ENCODE measurements at places on chromosomes 7 and 10.

- DNase-seq = peak; percentile 50
Measured at GRCh38 chr7:27224983-27225934, 17.3 kb upstream of the EVX1 start.

DNA sequence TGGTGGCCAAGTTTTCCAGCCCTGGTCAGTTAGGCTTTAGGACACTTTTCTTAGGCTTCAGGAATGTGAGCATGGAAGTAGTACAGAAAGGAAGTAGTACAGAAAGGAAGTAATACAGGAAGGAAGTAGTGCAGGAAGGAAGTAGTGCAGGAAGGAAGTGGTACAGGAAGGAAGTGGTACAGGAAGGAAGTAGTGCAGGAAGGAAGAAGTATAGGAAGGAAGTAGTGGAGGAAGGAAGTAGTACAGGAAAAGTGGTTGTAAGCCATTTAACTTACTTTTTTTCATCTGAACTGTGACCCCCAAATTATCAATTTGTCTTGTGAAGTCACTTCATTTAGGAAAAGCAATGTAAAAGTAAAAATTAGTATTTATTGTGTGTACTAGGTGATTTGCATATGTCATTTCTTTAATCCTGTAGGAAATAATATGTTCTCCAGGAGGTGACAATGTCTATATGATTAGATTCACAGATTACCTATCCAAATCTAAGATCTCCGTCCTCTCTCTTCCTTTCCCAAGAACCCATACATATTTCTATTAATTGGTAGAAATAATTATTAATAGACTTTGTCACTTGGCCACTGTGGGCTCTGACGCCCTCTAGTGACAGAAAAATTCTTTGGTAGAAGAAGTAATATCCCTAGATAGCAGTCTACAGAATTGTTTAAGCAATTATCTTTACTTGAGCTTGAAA is 3.9 kb upstream of the FAS start:
- DNase-seq = peak; percentile 15

DNA sequence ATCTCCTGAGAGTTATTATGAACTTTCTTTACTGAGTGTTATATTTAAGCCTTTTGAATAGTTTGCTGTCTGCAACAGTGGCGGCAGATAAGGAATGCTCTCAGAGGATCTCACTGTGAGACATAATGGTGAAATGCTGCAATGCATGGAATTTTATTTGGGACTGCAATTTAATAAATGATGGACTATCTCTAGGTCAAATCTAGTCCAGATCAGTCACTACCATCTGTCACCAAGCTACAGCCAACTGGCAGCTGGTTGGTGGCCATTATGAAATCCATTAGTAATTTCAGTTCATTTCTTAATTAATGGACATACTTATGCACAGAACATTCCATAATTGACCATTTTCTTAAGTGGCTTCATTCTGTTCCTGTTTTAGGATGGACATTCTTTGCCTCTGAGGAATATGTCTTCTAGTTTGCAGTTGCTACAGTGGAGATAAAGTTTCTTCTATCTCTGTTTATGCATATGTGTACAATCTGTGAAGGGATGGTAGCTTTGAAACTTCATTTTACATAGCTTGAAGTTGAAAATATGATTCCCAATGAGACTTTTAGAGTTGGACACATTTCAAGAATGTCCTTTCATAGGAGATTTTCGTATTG is 586.6 kb downstream of the SUGCT start:
- DNase-seq = no peak

DNA sequence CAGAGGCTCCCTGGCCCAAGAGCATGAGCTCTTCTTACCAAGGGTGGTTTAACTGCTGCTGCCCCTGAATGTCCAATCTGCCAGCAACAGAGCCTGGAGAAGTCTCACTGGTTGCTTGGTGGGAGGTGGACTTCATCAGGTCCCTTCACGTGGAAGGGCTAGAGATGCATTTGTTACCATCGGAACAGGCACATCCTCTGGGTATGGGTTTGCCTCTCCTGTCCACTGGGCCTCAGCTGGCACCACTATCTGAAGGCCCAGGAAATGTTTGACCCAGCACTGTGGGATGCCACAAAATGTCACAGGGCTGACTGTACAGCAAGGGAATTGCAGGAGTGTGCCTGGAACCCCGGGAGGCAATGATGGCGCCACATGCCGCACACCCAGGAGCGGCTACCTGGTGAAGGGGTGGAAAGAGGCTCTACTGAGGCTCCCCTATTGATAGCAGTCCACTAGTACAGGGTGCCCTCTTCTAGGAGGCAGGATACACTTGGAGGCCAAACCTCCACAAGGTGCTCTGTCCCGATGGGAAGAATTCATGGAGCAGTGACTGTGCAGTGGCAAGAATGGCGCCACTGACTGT is 603.1 kb upstream of the MGMT start:
- no peak for DNase-seq

DNA sequence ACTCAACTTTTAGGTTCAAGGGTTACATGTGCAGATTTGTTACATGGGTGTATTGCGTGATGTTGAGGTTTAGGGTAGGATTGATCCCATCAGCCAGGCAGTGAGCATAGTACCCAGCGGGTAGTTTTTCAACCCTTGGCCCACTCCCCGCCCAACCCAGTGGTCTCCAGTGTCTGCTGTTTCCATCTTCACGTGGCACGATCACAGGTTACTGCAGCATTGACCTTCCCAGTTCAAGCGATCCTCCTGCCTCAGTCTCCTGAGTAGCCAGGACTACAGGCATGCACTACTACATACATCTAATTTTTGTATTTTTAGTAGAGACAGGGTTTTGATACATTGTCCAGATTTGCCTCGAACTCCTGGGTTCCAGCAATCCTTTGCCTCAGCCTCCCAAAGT is 905.7 kb upstream of the ZNF722 start:
- DNase-seq = no peak

GRCh38 chr10:63522277-63522687 is 1.1 kb downstream of the REEP3 start:
- peak; percentile 68 for DNase-seq
